ENCODE measurements at places on chromosomes 5 and 9. TPM values are rescaled to one million over a fixed set of nuclear protein-coding genes. Genes with fewer than 3 reads are reported as not detected.

GRCh38 chr9:106479679-106480078, 383.3 kb upstream of the ZNF462 start:
- DNase-seq, result no peak

- DNase-seq, result peak; percentile 55
Observed at GRCh38 chr5:9105851-9106250, 440.0 kb downstream of the SEMA5A start.

Gene TSTD2
- 18.3 TPM for total RNA-seq

Gene FOXD4L5
- under 0.01 TPM for total RNA-seq

DNA sequence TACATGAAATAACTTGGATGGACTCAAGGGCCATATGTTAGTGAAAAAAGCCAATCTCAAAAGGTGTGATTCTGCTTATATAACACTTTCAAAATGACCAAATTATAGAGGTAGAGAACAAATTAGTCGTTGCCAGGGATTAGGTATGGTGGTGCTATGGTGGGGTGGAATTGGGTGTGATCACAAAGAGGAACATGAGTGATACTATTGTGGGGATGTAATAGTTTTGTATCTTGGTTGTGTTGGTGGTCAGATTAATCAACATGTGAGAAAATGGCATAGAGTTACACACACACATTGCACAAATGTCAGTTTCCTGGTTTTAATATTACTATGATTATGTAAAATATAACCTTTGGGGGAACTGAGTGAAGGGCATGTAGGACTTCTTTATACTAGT, 31.9 kb downstream of the CAMK4 start:
- no peak for DNase-seq

- peak; percentile 73 for DNase-seq
Observed at GRCh38 chr5:126395198-126395597, 28.0 kb upstream of the GRAMD2B start.

GRCh38 chr9:116325924-116326323, 172.3 kb downstream of the PAPPA start:
- DNase-seq, result no peak

DNA sequence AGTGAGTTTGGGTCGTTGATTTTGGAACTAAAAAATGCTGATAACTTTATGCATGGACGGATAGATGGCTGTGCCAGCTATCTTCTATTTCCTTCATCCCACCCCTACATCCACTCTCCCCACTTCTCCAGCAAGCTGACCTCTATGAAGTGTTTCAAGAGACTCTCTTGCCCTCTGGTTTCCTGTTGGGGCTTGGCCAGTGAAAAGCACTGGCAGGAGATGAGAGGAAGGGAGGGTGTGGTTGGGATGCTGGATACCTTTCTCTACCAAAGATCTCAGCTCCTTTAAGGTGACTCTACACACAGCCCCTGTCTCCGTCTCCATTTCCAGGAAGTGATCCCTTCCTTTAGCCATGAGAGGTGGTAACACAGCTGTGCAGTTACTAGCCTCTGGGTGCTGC, 30.0 kb upstream of the JMY start:
- DNase-seq, result no peak

GRCh38 chr9:76605321-76605900, 146.4 kb downstream of the GCNT1 start:
- DNase-seq, result no peak

DNA sequence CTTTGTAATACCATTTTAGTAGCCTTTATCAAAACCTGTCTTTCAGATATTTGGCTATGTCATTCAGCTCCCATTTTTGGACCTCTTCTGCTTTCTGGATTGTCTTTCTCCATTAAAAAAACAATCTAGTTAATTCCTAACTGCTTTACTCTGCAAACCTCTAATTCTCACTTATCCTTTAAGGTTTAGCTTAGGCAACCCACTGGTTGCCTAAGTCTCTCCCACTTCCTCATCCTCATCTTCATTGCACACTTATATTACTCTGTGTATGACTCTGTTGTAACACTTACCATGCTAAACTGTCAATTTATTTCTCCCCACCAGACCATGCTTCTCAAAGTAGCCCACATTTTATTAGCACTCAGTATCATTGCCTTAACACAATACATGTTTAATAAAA, 205.0 kb upstream of the DMRTA1 start:
- no peak for DNase-seq

- DNase-seq, result no peak
Observed at GRCh38 chr9:133485531-133486260, 6.8 kb upstream of the SLC2A6 start.

DNA sequence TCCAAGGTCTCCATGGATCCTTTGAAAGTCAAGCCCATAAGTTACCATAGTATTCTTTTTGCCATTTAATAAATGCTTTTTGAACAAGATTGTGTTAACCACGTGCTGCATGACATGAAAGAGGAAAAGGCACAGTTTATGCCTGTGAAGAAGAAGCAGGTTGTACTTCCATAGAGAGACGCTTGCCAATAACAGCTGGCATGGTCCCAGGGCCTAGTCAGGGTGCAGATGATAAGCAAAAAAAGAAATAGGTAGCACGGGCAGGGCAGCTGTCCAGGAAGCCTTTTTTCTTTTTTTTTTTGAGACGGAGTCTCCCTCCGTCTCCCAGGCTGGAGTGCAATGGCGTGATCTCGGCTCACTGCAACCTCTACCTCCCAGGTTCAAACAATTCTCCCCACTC, 71.8 kb upstream of the CLINT1 start:
- no peak for DNase-seq

GRCh38 chr9:86795047-86795442, 152.3 kb downstream of the GAS1 start:
- DNase-seq, result no peak

Gene APBA1
- 3.8 TPM for total RNA-seq

GRCh38 chr5:16687898-16688297, 71.1 kb upstream of the RETREG1 start:
- DNase-seq, result no peak

- no peak for DNase-seq
Observed at GRCh38 chr9:134509817-134510216, 131.8 kb upstream of the COL5A1 start.

Gene CER1
- not detected for total RNA-seq

- peak; percentile 97 for DNase-seq
Observed at GRCh38 chr5:78597068-78597973, 51.3 kb downstream of the LHFPL2 start.

DNA sequence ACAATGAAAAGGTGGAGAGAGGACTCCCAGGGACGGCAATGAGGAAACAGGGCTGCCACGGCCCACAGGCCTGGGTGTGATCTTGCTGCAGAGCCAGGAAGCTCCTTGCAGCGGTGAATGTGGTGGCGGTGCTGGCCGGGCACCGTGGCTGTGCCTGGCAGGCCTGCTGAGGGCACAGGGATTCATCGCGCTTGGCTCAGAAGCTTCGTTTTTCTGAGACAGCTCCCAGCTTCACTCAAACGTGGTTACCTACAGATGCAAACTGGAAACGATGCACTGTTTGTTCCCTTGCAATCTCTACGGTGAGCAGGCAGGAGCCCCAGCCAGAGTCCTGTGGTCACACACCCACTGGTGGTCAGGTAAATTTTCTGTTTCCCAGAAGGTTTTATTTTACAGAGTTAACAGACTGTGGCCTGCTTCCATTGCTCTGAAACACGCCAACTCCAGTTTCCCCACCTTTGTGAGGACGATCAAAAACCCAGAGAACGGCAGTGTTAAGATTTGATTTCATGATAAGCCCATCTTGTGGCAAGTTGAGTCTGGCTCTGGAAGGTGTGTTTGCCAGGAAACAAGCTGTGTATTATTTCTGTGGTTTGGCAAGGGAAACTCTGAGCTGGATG, 183.9 kb downstream of the AUH start:
- peak; percentile 65 for DNase-seq

Gene C8G
- total RNA-seq, result not detected

- DNase-seq, result no peak
Observed at GRCh38 chr9:13431222-13431536, 151.7 kb upstream of the MPDZ start.

- DNase-seq, result peak; percentile 91
Observed at GRCh38 chr5:95730730-95731570, at the start of gene RHOBTB3. Gene RHOBTB3, plus strand, starts transcription at chr5:95731336. Its CDS starts 347 bp downstream, at chr5:95731683.

DNA sequence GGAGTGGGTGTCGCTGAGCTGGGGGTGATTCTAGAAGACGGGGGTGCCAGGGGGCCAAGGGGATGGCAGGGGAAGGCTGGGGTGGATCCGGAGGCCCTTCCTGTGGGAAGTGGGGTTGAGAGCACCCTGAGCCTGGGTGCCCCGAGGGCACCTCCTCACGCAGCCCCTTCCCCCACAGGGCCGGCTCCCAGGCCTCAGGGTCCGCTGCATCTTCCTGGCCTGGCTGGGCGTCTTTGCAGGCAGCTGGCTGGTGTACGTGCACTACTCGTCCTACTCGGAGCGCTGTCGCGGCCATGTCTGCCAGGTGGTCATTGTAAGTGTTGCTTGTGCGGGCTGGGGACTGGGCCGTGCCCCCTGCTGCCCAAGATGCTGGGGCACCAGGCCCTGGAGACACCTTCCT, 5.0 kb downstream of the DIPK1B start:
- DNase-seq, result no peak

- no peak for DNase-seq
Observed at GRCh38 chr5:151637676-151638075, 46.5 kb upstream of the FAT2 start.

DNA sequence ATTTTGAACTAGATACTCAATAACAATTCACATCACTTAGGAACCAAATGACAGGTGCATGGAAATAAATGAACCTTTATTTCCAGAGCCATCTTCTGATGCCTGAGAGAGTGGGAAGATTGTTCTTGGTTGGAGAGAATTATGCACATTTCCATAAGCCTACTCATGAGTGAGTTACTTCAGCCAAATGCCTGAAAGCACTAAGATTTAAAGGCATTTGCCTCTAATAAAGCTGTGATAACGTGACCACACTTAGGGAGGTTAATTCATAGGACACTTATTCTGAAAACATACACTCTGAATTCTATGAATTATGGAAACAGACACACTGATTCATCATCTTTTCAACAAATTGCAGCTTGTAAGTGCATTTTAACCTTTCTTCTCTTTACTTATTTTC, 40.0 kb downstream of the KCTD16 start:
- no peak for DNase-seq

DNA sequence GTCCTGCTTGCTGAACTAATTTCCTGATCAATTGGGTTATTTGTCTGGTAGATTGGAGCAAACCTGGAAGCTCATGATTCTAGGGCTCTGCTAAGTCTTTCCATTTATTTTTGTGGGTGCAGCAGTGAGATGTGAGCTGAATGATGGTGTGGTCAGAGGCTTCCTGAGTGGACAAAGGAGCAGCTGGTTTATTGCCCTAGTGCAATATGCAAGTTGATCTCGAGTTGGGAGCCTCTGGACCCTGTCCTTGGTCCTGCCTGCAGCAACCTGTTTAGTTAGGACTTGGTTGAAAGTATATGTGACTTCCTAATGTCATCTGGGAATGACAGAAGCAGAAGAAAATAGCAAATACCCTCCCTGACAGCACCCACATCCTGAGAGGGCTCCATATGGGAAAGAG, 4.2 kb upstream of the UNC5A start:
- peak; percentile 18 for DNase-seq

- DNase-seq, result peak; percentile 18
Observed at GRCh38 chr5:14790220-14790619, 81.4 kb downstream of the ANKH start.

- DNase-seq, result no peak
Observed at GRCh38 chr5:11258001-11258400, 497.0 kb upstream of the DAP start.

GRCh38 chr9:121752929-121753328, 101.5 kb downstream of the DAB2IP start:
- DNase-seq, result no peak

Gene NDST1
- total RNA-seq, result 30.3 TPM

GRCh38 chr5:72501488-72501887, 5.7 kb downstream of the ZNF366 start:
- DNase-seq, result peak; percentile 34

GRCh38 chr5:157506981-157507780, 47.2 kb downstream of the NIPAL4 start:
- DNase-seq, result peak; percentile 68

- peak; percentile 40 for DNase-seq
Observed at GRCh38 chr9:15936306-15936921, 383.6 kb downstream of the CCDC171 start.

Gene GRM6
- total RNA-seq, result not detected

Data from IMR-90 (cell line).